CD4-positive, alpha-beta T cell treated with Interleukin-17A for 1 hour (primary cell): ENCODE measurements at places on chromosomes 12 and 14.
A peak's percentile ranks its signal among the peaks of the same experiment; 100 is the strongest.

- DNase-seq = no peak
Observed at GRCh38 chr12:15690320-15690719, 98.9 kb downstream of the EPS8 start.

DNA sequence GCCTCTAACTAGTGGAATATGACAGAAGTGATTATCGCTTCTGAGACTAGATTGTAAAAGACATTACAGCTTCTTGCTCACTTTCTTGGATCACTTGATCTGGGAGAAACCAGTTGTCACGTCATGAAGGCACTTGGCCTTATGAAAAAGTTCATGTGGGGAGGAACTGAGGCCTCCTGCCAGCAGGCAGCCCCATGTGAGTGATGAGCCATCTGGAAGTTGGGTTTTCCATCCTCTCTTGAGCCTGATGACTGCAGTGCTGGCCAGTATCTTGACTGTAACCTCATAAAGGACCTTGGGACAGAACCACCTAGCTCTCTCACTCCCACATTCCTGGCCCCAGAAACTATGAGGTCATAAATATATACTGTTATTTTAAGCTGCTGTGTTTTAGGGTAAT, 28.0 kb downstream of the TTLL5 start:
- DNase-seq = no peak

GRCh38 chr12:1778911-1779310, 41.5 kb upstream of the LRTM2 start:
- no peak for DNase-seq

DNA sequence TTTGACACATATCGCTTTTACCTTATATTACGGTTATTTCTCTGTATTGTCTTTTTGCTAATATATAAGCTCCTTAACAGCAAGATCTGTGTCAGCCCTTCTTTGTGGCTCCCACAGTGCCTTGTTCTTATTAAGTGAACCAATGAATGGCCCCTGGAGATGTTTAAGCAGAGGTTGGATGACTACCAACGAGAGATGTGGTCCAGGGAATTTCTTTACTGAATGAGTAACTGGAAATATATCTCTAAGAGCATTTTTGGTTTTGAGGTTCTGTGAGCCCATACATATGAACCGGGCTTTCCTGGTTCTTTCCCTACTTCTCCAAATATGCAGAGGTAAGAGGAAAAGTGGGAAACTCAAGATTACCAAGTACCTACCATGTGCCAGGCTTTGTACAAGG, 23.5 kb downstream of the CALCOCO1 start:
- no peak for DNase-seq

- DNase-seq = no peak
Observed at GRCh38 chr14:26702721-26703230, 104.9 kb upstream of the NOVA1 start.

- no peak for DNase-seq
Observed at GRCh38 chr12:130170611-130171010, 8.3 kb downstream of the FZD10 start.

DNA sequence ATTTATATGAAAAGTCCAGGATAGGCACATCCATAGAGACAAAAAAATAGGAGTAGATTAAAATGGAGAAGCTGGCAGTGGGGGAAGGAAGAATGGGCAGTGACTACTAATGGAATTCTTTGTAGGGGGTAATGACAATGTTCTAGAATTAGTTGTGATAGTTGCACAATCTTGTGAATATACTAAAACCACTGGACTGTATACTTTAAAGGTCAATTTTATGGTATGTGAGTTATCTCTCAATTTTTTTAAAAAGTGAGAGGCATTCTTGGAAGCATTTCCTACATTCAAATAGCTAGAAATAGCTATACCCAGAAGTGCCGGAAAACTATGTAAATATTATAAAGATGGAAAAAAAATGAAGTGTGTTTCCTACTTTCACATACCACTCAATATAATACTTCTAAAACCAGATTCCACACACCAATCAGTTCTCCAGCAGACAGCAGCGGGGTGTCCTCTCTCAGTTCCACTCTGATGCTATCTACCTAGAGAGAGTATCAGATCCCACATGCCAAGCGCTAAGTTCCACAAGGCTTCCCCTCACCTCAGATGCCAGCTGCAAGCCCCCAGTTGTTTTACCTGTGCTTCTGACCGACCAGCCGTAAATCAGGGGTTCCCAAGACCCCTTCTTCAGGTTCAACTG, 41.7 kb upstream of the NID2 start:
- no peak for DNase-seq

GRCh38 chr12:53660041-53660440, 15.8 kb downstream of the ATP5MC2 start:
- DNase-seq = no peak

- no peak for DNase-seq
Observed at GRCh38 chr12:26896913-26897312, 40.9 kb downstream of the INTS13 start.

- no peak for DNase-seq
Observed at GRCh38 chr12:53052419-53053217, 2.8 kb downstream of the TNS2 start.

- no peak for DNase-seq
Observed at GRCh38 chr12:65637774-65638173, 186.5 kb upstream of the HMGA2 start.

GRCh38 chr12:108211157-108211556, 82.1 kb downstream of the WSCD2 start:
- no peak for DNase-seq

DNA sequence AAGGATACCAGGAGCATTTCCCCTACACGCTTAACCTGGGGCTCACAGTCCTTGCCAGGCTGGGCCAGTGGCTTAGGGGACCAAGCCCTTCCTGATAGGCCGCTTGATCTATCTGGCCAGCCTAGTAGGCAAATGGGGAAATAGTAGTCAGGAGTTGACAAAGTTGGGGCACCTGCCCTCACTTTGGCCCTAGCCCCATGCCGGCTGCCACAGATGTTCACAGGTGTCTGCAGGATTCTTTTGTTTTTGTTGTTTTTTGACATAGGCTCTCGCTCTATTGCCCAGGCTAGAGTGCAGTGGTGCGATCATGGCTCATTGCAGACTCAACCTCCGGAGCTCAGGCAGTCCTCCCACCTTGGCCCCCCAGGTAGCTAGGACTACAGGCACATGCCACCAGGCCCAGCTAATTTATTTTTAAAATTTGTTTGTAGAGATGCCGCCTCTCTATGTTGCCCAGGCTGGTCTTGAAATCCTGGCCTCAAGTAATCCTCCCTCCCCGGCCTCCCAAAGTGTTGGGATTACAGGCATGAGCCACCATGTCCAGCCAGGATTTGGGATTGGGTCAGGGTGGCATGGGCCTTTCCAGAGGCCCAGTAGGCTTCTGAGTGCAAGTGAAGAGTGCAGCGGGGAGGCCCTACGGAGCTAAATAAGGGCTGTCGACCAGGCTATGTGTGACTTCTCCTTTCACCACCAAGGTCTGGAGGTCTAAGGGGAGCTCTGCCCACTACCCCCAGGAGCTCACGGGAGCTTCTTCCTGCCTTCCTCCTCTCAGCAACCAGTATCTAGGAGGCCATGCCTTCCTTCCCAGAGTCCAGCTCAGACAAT, 15.5 kb upstream of the HDAC7 start:
- DNase-seq = no peak

- peak; percentile 95 for DNase-seq
Observed at GRCh38 chr12:111434680-111435338, 29.1 kb downstream of the SH2B3 start.

- peak; percentile 46 for DNase-seq
Observed at GRCh38 chr14:45251912-45252311, 1.1 kb downstream of the MIS18BP1 start.

DNA sequence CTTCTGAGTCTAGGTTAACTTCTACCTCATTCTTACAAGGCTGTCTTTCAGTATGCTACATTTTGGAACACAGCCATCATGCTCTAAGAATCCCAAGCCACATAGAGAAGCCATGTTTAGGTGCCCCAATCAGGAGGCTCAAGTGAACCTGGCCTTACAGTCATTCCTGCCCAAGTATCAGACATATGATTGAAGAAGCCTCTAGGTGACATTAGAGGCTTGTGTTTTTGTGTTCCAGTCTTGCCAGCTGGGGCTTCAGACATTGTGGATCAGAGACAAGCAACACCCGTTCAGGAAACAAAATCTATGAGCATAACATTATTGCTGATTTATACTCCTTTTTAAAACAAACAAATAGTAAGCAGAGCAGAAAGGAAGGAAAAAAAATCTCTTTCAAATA, 8.1 kb upstream of the SLC16A7 start:
- DNase-seq = no peak

- DNase-seq = no peak
Observed at GRCh38 chr12:80648881-80649280, 58.6 kb upstream of the MYF6 start.

DNA sequence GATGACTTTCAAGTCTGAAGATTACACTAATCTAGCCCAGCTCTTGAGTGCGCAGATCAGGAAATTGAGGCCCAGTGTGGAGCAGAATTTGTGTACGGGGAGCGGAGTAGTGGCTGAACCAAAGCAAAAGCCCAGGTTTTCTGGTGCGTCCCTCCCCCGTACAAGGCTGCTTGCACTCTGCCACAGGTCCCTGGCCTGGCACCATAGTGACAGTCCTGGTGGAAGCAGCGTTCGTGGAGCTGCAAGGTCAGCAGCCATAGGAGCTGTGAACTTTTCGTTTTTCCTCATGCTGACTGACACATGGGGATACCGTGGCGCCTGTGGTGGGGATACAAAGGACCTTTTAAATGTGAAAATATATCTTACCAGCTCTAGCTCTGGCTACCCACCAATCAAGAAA, 1.7 kb downstream of the EVL start:
- DNase-seq = no peak

GRCh38 chr12:26434299-26435068, 239.1 kb downstream of the SSPN start:
- peak; percentile 2 for DNase-seq

- DNase-seq = no peak
Observed at GRCh38 chr12:76799362-76799761, 35.4 kb downstream of the ZDHHC17 start.

DNA sequence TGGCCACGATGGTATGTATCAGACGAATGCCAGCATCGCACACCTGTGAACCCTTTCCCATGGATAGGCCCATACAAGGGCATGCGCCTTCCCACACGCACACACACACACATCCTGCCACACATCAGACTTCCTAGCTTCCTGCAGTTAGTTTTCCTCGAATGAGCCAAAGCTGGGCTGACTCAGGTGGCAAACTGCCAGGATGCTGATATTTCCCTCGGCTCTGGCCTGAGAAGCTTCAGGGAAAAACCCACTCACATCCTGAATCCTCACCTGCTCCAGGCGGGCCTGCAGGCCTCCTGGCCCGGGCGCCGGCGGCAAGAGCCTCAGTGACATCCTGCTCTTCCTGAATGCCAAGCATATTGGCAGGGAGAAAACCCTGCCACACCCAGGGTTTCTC, 22.4 kb downstream of the CALM1 start:
- no peak for DNase-seq

DNA sequence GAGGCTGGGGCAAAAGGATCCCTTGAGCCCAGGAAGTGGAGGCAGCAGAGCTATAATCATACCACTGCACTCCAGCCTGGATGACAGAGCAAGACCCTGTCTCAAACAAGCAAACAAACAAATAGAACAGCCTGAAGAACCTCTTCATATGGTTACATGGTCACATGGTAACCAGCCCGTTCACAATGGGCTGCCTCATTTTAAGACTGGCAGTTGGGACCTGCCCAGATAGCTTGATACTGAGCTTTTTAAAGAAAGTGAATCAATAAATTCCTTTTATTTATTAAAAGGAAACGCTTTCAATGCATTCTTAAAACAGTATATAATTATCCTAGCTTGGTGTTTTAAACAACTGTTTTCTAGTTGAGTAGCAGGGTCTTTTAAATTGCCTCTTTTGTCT, 10.5 kb downstream of the MLXIP start:
- no peak for DNase-seq

DNA sequence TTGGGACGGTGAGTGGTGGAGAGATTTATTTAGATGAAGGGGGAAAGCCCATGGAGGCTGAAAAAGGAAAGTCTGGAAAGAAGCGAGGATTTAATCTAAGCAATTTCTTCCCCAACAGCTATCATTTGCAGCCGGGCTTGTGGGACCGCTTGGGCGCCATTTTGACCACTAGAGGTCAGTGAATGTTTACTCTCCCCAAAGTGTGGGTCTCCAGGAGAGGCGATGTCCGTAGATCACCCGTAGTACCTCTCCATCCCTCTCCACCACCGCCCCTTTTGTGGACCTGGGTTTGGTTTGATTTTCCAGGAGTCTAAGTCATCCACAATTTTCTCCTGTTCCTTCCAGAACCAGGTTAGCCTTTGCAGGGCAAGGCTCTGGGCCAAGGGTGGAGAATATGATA, 91.2 kb upstream of the PARP11 start:
- DNase-seq = no peak

DNA sequence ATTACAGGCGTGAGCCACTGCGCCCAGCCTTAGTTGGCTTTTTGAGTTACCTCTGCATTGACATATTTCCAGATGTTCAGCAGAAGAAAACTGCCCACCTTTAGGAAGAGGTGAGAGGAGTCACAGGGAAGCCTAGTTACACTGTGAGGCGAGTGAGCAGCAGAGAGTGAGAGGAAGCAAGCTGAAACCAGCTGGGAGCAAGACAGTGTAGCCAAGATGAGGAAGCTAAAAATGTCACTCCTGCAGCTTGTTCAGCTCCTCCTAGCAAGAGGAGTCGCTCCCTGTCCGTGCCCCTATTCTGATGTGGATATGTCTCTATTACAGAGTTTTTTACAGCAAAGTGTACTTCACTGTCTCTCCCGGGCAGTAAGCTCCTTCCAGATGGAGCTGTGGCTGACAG, 127.6 kb downstream of the GXYLT1 start:
- no peak for DNase-seq

GRCh38 chr12:126742241-126742641, 1524.7 kb upstream of the TMEM132C start:
- no peak for DNase-seq
